ENCODE measurements at places on chromosomes 3 and 15.

- no peak for DNase-seq
These were observed 30.9 kb downstream of the SPSB4 start for GRCh38 chr3:141082064-141082463.

DNA sequence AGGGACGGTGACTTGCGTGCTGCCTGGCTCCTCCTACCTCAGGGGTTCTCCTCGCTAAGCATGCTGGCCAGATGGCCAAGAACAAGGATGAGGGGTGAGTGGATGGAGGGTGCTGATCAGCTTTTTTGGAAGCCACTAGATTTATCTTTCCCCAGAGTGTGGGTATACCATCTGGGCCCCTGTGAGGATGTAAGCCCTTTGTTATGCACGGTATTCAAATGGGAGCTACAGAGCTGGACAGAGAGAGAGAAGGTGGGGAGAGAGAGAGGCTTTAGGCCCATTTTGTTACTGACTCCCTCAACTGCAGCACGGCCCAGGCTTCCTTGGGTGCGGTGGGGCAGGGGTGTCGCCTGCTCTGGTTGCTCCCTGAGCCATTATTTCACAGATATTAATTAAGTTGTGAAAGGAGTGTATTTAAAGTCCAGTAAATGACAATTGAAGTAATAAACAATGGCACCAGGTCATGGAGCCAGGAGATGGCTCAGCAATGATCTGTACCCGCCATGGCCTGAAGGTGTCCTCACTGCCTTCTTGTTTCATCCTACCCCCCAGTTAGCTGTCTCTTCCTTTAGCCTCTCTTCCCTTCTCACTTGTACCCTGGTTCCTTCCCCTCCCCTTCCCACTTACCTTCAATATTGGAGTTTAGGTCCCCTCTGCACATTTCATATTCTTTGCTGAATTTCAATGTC, 158.0 kb downstream of the CLSTN2 start:
- no peak for DNase-seq

DNA sequence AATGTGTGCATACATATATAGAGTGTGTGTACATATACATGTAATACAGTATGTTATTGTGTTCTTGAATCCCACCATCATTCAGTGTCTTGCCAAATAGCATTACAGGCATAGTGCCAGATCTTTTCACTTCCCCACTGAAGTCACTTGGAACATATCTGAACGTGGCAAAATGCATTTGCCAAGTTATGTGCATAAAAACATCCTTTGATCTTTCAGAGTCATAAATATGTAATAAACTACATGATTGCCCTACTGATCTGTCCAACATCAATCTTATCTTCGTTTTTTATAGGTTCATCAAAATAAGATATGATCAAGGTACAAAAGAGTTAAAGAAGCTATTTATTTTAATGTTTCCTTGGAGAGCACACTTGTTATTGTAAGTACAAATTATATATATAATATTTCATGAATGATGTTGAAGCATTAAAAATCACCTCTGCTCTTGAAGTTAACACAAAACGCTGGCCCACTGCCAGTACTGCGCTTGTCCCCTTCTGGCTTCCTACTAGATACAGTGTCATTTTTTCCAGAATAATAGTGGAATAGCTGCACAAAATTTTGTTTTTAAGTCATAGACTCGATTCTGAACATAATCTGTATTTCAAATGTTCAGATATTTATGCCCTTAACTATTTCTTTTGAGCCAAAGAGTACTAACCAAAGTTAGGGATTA, 549.5 kb upstream of the ARRDC4 start:
- no peak for DNase-seq

- DNase-seq = no peak
These were observed 132.0 kb upstream of the IL12A start for GRCh38 chr3:159856590-159857104.

- peak; percentile 20 for DNase-seq
These were observed 1.5 kb upstream of the VIPR1 start for GRCh38 chr3:42500909-42501308.

DNA sequence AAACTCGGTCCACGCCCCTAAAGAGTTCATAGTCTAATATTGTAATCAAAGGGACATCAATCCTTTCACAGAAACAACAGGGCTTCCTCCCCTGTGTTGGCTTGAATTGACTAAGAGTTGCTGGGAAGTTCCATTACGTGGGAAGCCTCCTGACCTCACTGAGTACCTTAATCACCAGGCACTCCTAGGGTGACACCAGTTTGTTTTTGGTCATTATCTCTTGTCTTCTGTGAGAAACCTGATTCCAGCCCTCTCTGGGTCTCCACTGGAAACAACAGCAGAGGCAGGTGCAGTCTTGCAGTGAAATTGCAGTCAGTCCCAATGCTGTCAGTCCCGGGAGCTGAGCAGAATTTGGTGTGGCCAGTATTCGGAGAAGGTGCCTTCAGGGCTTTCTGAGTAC, 55.4 kb downstream of the BOC start:
- no peak for DNase-seq

DNA sequence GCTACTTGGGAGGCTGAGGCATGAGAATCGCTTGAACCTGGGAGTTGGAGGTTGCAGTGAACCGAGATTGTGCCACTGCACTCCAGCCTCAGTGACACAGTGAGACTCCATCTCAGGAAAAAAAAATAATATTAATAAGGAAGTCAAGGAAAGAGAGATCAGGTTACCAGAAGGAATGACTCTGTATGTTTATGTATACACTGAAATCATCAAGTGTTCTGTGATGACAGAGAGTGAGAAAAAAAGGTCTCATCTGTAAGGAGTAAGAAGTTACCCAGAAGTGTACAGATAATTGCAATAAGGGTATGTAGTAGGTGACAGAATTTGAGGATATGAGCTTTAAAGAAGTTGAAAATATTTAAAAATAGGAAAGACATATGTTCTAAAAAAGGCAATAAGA, 4.3 kb upstream of the CCDC50 start:
- DNase-seq = no peak

DNA sequence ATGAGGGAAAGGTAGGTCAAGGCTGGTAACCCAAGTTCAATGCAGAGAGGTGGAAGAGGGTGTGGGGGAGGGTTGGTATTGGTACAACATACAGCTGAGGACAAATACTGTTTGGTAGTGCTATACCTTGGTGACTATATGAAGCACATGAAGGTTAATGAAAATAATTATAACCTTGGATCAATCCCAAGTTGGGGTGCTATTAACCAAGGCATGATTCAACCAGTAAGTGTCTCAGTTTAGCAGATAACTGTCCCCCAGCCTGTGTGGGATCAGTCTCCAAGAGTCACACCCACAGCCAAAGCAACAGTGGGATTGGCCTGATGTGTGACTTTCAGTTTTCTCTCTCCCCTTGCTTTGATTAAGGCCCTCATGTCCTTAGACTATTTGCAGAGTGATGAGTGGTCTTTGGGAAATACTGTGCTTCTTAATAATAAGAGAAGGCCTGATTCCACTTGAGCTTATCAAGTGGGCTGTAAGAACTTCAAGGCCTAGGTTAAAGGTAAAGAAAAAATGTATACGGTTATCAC, 80.8 kb downstream of the EOMES start:
- no peak for DNase-seq

DNA sequence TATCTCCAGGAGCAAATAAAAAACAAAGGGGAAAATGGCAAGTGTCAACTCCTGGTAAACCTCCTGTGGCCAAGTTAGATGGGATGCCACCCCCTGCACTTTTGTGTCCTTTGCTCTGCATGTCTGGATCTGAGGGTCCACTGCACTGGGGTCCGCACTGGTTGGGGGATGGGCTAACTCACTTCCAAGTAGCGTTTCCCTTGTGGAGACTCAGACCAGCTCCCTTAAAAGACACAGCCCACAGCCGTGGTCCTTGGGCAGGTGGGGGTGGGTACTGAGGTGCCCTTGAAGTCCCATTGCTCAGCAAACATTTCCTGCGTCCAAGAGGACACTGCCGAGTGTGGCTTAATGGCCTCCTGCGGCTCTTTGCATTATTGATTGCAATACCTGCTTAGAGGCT, 188.2 kb downstream of the MEGF11 start:
- DNase-seq = no peak

DNA sequence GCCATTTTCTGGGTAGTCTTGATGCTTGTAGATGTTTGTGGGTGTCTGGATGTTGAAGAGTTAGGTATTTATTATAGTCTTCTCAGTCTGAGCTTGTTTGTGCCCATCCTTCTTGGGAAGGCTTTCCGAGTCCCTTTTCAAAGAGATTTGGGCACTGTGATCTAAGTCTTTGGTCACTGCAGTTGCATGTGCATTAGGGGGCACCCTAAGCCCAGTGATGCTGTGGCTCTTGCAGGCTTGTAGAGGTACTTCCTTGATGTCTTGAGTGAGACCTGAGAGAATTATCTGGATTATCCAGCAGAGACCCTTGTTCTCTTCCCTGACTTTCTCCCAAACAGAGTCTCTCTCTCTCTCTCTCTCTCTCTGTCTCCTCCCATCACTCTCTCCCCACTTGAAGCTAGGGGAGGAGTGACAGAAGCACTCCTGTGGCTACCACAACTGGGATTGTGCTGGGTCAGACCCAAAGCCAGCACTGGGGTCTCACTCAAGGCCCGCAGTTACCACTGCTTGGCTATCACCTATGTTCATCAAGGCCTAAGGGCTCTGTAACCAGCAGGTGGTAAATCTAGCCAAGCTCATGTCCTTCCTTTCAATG, 68.5 kb downstream of the TMCO5A start:
- DNase-seq = no peak

DNA sequence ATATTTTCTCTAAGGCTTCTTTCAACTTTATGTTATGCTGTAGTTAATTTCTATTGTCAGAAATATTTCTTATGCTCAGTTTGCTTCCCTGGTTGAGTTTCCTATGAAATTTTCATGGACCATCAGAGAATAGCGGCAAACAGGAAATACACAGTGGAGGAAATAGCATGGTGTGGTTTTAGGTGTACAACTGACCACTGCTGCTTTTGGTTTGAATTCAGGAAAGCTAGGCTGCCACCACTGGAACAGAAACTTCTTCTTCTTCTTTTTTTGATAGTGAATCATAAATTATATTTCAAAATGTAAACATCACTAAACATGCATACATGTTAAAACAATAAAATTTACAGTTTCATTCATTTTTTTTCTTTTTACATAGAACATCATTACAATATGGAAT, 316.6 kb upstream of the TGFBR2 start:
- no peak for DNase-seq

Measured in activated CD4-positive, CD25-positive, alpha-beta regulatory T cell treated with anti-CD3 and anti-CD28 coated beads, Interleukin-2, amount 50 U/mL, for 72 hours (primary cell).